ENCODE measurements at places on chromosomes 6 and 20.

- DNase-seq: no peak
These were observed 3.7 kb upstream of the DBNDD2 start for GRCh38 chr20:45404438-45404837.

DNA sequence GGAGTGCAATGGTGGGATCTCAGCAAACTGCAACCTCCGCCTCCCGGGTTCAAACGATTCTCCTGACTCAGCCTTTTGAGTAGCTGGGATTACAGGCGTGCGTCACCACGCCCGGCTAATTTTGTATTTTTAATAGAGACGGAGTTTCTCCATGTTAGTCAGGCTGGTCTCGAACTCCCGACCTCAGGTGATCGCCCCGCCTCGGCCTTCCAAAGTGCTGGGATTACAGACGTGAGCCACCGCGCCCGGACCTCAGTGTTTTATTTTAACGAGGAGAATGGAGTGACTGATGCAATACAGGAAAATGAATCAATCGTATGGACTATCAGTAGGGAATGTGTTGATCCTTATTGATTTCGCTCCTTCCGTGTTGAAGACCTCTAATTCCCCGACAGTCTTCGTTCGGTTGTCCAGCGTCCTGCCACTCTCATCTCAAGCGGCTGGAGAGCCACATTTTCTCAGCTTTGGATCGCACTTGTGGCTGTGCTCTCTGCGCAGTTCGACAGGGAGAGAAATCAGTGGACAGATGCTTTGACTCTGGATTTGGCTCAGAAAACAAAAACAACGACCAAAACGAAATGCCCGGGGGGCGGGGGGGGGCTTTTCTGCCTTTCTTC lies 166.2 kb downstream of the TRIM27 start:
- no peak for DNase-seq

- no peak for DNase-seq
These were observed 178.5 kb downstream of the SLC16A10 start for GRCh38 chr6:111265842-111266241.

- no peak for DNase-seq
These were observed 29.1 kb upstream of the PHACTR3 start for GRCh38 chr20:59575216-59575615.

DNA sequence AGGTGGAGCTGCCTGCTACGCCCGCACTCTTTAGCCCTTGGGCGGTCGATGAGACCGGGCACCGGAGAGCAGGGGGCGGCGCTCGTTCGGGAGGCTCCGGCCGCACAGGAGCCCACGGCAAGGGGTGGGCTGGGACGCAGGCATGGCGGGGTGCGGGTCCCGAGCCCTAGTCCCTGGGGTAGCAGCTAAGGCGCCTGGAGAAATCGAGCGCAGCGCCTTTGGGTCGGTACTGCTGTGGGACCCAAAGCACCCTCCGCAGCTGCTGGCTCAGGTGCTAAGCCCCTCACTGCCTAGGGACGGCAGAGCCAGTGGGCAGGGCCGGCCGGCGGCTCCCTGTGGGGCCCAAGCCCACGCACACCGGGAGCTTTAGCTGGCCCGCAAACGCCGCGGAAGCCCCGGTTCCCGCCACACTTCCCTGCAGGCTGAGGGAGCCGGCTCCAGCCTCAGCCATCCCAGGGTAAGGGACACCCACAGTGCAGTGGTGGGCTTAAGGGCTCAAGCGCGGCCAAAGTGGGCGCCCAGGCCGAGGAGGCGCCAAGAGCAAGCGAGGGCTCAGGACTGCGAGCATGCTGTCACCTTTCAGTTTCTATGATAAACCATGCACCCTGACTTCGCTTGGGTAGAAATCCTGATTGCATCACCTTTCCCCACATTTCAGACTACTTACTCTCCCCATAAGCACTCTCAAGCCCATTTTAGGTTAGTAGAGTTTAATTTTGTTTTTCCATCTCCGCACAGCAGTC lies 52.0 kb downstream of the MYLIP start:
- DNase-seq: no peak

All from activated T-cell treated with anti-CD3 and anti-CD28 coated beads for 4 hours (primary cell).